Cortex of kidney (tissue), 1 donor: ENCODE measurements at places on chromosomes 4 and X.

GRCh38 chrX:21740329-21741274 lies 17.3 kb downstream of the SMPX start:
- DNase-seq: no peak

DNA sequence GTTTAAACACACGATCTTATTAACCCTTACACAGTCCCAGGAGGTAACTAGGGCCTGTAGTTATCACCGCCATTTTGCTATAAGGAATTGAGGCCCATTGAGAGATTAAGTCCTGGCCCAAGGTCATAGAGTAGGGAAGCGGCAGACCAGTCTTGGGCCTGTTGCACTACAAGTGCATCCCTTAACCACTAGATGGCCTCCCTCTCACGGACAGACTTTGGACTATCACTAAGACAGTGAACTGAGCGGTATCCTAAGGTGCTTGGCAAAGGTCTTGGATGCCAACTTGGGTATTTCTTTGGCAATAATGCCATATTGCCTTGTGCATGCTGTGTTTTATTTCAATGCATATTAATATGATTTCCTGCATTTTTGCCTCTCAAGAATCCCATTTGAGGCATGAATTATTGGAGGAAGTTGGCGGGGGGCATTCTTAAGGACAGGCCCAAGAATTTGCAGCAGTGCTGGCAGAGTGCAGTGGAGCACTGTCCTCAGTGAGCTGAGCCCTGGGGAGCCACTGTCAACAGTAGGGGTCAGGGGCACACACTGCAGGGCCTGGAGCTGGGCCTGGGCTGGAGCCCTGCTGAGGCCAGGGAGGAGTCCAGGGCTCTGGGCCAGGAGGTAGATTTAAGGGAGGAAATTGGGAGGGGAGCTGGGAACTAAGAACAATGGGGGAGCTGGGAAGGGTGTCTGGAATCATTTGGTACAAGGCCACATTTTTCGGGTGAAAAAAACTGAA lies 147.4 kb downstream of the SMIM20 start:
- DNase-seq: no peak

- DNase-seq: no peak
Measured at GRCh38 chr4:105599932-105600655, 47.7 kb downstream of the ARHGEF38 start.

GRCh38 chr4:89820010-89820409 lies 17.0 kb downstream of the SNCA start:
- no peak for DNase-seq

DNA sequence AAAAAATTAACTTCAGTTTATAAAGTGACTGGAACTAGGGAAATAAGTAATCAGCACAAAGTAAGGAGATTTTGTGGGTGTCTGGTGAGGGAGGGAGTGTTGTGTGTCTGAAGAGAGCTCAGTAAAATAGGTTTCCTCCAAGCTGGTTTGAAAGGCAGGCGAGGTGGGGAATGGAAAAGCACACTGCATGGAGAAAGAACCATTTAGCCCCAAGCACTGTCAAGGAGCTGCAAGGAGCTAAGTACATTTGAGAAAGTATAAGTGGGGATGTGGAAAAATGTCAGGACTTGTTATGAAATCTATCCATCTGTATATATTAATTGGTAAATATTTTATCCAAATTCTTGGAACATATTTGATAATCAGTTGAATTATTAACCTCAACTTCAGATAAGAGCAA lies 956 bp downstream of the C4orf51 start:
- DNase-seq: no peak

GRCh38 chrX:26146024-26146423 lies 7.9 kb downstream of the MAGEB18 start:
- no peak for DNase-seq
